ENCODE measurements at places on chromosomes 4 and X. TPM values are rescaled to one million over a fixed set of nuclear protein-coding genes. Genes with fewer than 3 reads are reported as not detected.

GRCh38 chr4:3388471-3389232, 53.1 kb upstream of the HGFAC start:
- H3K27me3 ChIP-seq = peaks cover 2% of the 10 kb centered on the region
- no peaks in the 10 kb centered on the region for H3K36me3 ChIP-seq
- H3K4me3 ChIP-seq = no peak overlapping the region
- peaks cover 29% of the 10 kb centered on the region for H3K4me1 ChIP-seq
- no peak overlapping the region for H3K27ac ChIP-seq

SPIN3 gene
- total RNA-seq = 9.9 TPM

VGLL1 gene
- total RNA-seq = not detected

DNA sequence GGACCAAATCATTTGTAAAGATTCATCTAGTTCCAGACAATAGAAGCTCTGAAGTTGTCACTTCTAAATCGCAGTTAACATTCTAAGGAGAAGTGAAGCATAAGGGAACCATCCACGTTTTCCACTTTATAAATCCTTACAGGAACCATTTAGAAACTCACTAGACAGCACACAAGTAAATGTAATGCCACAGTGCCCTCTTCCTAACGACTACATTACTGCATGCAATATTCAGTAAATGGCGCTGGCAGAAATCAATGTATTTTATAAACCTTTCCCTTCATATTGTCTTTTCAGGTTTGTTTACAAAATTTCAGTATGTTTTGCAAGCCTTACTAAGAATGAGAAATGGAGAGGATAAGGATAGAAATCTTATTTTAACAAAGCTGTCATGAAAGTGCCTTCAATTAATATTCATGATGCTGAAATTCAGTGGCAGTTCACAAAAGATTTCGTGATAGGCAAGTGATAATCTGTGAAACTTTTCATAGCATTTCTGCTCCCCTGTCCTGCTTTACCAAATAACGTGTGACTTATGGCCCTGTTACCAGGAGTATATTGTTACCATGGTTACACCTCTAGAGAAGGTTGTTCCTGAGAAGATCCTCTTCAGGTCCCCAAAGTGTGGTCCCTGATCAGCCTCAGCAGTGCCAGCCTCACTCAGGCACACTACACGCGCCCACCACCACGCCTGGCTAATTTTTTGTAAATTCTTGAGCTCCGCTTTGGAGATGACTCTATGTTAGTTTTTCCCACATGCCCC, 54.2 kb downstream of the TMA16 start:
- peaks cover 21% of the 10 kb centered on the region for H3K4me1 ChIP-seq
- H3K4me3 ChIP-seq = no peak overlapping the region
- peak overlapping the region; percentile 54 for H3K27ac ChIP-seq
- peak; percentile 55 for DNase-seq

- peaks cover 58% of the 10 kb centered on the region for H3K4me1 ChIP-seq
- H3K36me3 ChIP-seq = peaks cover 14% of the 10 kb centered on the region
- H3K27me3 ChIP-seq = no peaks in the 10 kb centered on the region
- DNase-seq = no peak
- peak overlapping the region; percentile 51 for H3K4me3 ChIP-seq
- H3K27ac ChIP-seq = peak overlapping the region; percentile 90
These were observed 78.9 kb upstream of the FAM9C start for GRCh38 chrX:13123247-13123856.

DNA sequence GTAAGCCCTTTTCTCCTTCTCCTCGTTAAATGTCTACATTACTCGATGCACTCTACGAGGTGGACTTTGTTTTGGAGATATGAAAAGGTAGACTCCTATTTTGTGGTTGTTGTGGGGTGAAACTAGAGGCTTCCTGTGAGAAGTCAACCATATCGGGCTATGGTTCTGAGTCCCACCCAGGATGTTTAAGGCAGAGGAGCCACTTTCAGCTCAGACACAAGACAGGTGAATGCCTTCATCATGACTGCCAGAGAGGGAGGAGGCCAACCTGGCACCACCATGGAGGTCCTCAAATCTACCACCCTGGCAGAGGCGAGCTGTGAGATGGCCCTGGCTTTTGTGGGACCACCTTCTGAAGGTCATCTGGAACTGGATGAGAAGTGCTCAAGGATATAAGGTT, 154.4 kb upstream of the KLF3 start:
- H3K27ac ChIP-seq = peak overlapping the region; percentile 90
- H3K27me3 ChIP-seq = peaks cover 14% of the 10 kb centered on the region
- peaks cover 84% of the 10 kb centered on the region for H3K4me1 ChIP-seq

DNA sequence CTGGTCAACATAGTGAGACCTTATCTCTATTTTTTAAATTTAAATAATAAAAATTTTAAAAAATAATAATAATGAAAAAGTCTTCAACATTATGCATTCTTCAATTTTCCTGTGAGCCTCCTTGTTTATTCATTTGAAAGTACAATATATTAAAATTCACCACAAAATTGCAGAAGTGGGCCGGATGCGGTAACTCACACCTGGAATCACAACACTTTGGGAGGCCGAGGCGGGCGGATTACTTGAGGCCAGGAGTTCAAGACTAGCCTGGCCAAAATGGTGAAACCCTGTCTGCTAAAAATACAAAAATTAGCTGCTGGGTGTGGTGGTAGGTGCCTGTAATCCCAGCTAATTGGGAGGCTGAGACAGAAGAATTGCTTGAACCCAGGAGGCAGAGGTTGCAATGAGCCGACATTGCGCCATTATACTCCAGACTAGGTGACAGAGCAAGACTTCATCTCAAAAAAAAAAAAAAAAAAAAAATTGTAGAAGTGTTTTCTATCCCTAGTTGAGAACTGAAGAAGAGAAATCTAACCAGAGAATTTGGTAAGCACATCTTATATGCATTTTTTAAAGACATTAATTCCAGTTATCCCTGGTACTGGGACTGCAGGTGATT, 56.9 kb downstream of the RBM47 start:
- H3K4me3 ChIP-seq = no peak overlapping the region
- H3K4me1 ChIP-seq = peaks cover 23% of the 10 kb centered on the region
- DNase-seq = no peak
- H3K36me3 ChIP-seq = no peaks in the 10 kb centered on the region
- peaks cover 2% of the 10 kb centered on the region for H3K27me3 ChIP-seq
- no peak overlapping the region for H3K27ac ChIP-seq

GRCh38 chr4:53618321-53618720, 27.0 kb upstream of the LNX1 start:
- no peak for DNase-seq
- no peak overlapping the region for H3K27ac ChIP-seq
- H3K36me3 ChIP-seq = no peaks in the 10 kb centered on the region
- peaks cover 6% of the 10 kb centered on the region for H3K27me3 ChIP-seq
- no peaks in the 10 kb centered on the region for H3K4me1 ChIP-seq
- no peak overlapping the region for H3K4me3 ChIP-seq

SLC10A6 gene
- total RNA-seq = not detected

ANXA3 gene
- total RNA-seq = 2.2 TPM

DNA sequence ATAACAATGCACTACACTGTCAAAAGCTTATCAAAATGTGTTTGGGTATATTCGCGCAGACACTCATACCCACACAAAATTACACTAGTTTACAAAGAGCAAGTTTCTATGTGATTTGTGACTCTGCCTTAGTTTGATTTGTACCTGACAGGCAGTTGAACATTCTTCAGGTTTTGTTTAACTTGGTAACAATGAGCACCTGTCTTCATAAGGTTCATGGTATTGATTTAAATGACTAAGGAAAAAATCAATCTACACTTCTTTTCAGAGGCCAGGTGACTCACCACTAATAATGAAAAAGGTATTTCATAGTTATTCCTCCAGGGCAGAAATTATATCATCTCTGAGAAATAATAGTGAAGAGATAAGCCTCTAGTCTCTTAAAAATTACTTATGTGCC, 1114.6 kb upstream of the AGA start:
- H3K36me3 ChIP-seq = no peaks in the 10 kb centered on the region
- H3K4me1 ChIP-seq = no peaks in the 10 kb centered on the region
- no peak for DNase-seq
- no peaks in the 10 kb centered on the region for H3K27me3 ChIP-seq
- no peak overlapping the region for H3K27ac ChIP-seq
- H3K4me3 ChIP-seq = no peak overlapping the region

DNA sequence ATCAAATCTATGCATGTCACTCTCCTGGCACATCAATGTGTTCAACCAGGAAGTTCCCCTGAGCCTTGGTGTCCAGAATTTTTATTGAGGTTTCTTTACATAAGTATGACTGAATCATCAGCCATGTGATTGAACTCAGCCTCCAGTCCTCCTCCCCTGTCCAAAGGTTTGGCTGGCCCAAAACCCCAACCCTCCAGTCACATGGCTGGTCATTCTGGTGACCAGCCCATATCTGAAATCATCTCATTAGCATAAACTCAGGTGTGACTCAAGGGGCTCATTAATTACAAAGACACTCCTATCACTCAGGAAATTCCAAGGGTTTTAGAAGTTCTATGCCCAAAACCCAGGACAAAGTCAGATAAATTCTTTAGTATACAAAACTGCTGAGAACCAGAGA, 20.6 kb upstream of the SUPT20HL2 start:
- H3K27ac ChIP-seq = no peak overlapping the region
- H3K27me3 ChIP-seq = peaks cover 6% of the 10 kb centered on the region
- H3K4me1 ChIP-seq = no peaks in the 10 kb centered on the region

BEX5 gene
- 2.2 TPM for total RNA-seq

- no peak for DNase-seq
- peaks cover 12% of the 10 kb centered on the region for H3K4me1 ChIP-seq
- no peak overlapping the region for H3K4me3 ChIP-seq
- no peak overlapping the region for H3K27ac ChIP-seq
- no peaks in the 10 kb centered on the region for H3K36me3 ChIP-seq
- H3K27me3 ChIP-seq = peaks cover 4% of the 10 kb centered on the region
These were observed 85.3 kb upstream of the RBPJ start for GRCh38 chr4:26235500-26235899.

- no peaks in the 10 kb centered on the region for H3K4me1 ChIP-seq
- H3K27me3 ChIP-seq = no peaks in the 10 kb centered on the region
- no peak overlapping the region for H3K27ac ChIP-seq
- DNase-seq = no peak
- H3K4me3 ChIP-seq = no peak overlapping the region
- H3K36me3 ChIP-seq = no peaks in the 10 kb centered on the region
These were observed 33.0 kb downstream of the GRIA3 start for GRCh38 chrX:123217077-123217476.

GRCh38 chrX:42597481-42597880, 180.5 kb downstream of the PPP1R2C start:
- H3K4me3 ChIP-seq = no peak overlapping the region
- no peaks in the 10 kb centered on the region for H3K4me1 ChIP-seq
- no peaks in the 10 kb centered on the region for H3K36me3 ChIP-seq
- no peaks in the 10 kb centered on the region for H3K27me3 ChIP-seq
- DNase-seq = no peak

DNA sequence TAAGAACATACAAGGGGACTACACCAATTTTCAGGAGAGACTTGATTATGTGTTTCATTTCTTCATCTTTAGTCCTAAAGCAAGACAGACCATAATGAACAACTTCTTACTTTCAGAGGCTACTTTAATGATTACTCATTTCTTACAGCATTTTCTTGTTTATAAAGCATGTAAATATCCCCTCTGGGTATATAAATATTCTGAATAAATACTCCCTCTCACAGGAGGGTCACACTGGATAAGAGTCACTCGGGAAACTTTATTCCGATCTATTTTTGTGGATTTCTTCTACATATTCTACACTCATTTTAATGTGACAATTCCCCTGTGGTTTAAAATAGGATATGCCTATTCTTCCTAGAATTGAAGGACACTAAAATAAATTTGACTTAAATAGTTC, 228.9 kb upstream of the RPS6KA3 start:
- no peaks in the 10 kb centered on the region for H3K36me3 ChIP-seq
- H3K4me1 ChIP-seq = peaks cover 18% of the 10 kb centered on the region
- H3K4me3 ChIP-seq = no peak overlapping the region
- peaks cover 18% of the 10 kb centered on the region for H3K27me3 ChIP-seq
- H3K27ac ChIP-seq = no peak overlapping the region

SSX2B gene
- total RNA-seq = not detected

DNA sequence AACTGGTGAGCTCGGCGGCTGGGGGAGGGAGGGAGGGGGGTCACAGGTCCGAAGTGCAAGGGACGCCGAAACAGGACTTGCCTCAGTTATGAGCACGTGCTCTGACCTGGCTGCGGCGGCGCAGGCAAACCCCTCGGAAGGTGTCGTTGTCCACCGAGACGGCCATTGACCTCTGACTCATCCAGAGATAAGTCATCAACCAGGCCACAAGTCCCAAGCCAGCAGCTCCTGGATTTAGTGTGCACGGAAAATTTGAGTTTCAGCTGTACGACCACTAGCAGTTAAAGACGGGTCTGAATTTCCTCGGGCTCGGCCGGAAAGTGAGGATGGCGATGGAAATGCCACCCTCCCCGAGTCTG, 674 bp downstream of the SH3D19 start:
- peaks cover 11% of the 10 kb centered on the region for H3K4me1 ChIP-seq
- H3K4me3 ChIP-seq = peak overlapping the region; percentile 28
- DNase-seq = no peak
- H3K36me3 ChIP-seq = no peaks in the 10 kb centered on the region

GRCh38 chr4:92992758-92993157, 689.0 kb downstream of the GRID2 start:
- no peaks in the 10 kb centered on the region for H3K27me3 ChIP-seq
- no peaks in the 10 kb centered on the region for H3K4me1 ChIP-seq
- no peaks in the 10 kb centered on the region for H3K36me3 ChIP-seq
- no peak for DNase-seq
- no peak overlapping the region for H3K27ac ChIP-seq

- DNase-seq = no peak
- no peaks in the 10 kb centered on the region for H3K4me1 ChIP-seq
- no peak overlapping the region for H3K27ac ChIP-seq
- peaks cover 2% of the 10 kb centered on the region for H3K27me3 ChIP-seq
These were observed 33.2 kb upstream of the MAN2B2 start for GRCh38 chr4:6541789-6542188.

DNA sequence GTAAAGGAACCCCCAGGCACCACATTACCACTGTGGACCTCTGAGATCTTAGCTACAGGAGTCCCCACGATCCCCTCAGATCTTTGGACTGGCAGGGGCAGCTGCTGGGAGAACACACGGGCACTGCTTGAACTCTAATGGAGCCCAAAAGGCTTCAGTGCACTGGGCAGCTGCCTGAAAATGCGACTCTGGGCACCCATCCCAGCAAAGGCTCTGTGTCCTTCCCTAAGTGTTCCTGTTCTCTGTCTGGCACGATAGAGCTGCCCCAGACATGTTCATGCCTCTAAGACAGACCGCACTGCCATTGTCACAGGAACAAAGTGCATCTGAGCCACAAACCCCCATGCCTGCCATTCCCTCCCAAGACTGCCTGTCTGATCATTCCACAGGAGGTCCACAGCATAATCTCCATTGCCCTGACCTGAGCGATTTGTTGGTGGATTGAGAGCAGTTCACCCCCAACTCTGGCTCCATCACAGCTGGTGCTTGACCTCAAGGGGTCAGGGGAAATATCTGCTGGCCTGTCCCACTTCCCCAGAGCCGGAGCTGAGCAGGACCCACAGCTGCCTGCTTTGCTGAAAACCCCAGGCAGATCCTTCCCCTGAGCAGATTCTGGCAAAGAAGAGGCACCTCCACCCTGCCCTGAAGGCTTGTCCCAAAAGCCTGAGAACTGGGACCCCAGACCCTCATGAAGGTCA, 436.0 kb upstream of the INTU start:
- no peak for DNase-seq
- H3K36me3 ChIP-seq = no peaks in the 10 kb centered on the region
- H3K4me1 ChIP-seq = no peaks in the 10 kb centered on the region
- no peaks in the 10 kb centered on the region for H3K27me3 ChIP-seq
- no peak overlapping the region for H3K27ac ChIP-seq

- H3K36me3 ChIP-seq = peaks cover 14% of the 10 kb centered on the region
- peak; percentile 26 for DNase-seq
- H3K4me1 ChIP-seq = peaks cover 60% of the 10 kb centered on the region
- no peaks in the 10 kb centered on the region for H3K27me3 ChIP-seq
- peak overlapping the region; percentile 9 for H3K4me3 ChIP-seq
- H3K27ac ChIP-seq = peak overlapping the region; percentile 93
These were observed 30.2 kb upstream of the FAM9C start for GRCh38 chrX:13074297-13075262.

ADGRG4 gene
- total RNA-seq = not detected

Data from activated CD4-positive, alpha-beta T cell treated with anti-CD3 and anti-CD28 coated beads, Interleukin-2, amount 10 ng/mL, durations not matched to agents 7 days and 5 days (primary cell).